Adrenal gland (tissue), 19 donors: ENCODE measurements at places on chromosomes 5 and 9. TPM values are rescaled to one million over a fixed set of nuclear protein-coding genes. Genes with fewer than 3 reads are reported as not detected.

- peak; percentile 92 for DNase-seq
- peak overlapping the region; percentile 66 for H3K27ac ChIP-seq
- no peaks in the 10 kb centered on the region for H3K36me3 ChIP-seq
- no peaks in the 10 kb centered on the region for H3K27me3 ChIP-seq
- no peak overlapping the region for H3K4me3 ChIP-seq
These were observed 48.3 kb downstream of the EHMT1 start for GRCh38 chr9:137666955-137667670.

DNA sequence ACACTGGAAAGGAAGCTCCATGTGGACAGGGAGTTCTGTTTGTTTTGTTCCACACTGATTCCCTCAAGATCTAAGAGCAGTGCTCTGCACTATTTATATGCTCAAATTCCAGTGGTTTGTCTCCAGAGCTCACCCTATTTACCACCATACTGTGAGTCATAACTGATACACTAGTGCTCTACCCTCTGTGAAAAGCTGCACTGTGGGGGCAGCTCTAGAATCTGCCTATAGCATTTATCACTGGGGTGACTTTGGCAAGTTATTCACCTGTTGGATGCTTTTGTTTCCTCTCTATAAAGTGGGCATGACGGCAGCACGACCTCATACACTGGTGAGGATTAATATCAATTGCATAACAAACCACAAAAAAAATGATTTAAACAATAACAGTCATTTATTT is 307.8 kb downstream of the NR2F1-AS1 start:
- no peaks in the 10 kb centered on the region for H3K27me3 ChIP-seq
- no peaks in the 10 kb centered on the region for H3K4me1 ChIP-seq
- H3K27ac ChIP-seq: no peak overlapping the region
- no peaks in the 10 kb centered on the region for H3K36me3 ChIP-seq
- DNase-seq: no peak

Gene MEIKIN
- total RNA-seq: 0.11 TPM

Gene RMRP
- total RNA-seq: 23,366 TPM

Gene BAAT
- total RNA-seq: not detected

DNA sequence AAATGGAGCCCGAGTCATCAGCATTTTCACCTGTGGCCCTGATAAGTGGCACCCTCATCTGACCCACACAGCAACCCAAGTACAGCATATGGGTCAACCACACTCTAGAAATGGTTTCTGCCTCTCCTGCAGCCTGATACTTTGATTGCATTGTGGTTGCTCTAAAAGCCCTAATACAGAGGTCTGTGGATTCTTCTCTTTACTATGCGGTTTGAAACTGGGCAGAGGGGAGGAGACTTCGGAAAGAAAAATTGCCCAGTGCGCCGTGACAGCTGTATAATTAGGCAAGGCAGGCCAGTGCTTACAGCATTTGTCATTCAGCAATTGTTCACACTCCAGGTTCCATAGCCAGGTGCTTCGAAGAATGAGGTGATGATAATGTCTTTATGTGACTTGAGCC is 361.0 kb downstream of the NFIB start:
- DNase-seq: no peak
- no peak overlapping the region for H3K4me3 ChIP-seq
- H3K36me3 ChIP-seq: no peaks in the 10 kb centered on the region
- H3K27me3 ChIP-seq: no peaks in the 10 kb centered on the region
- H3K27ac ChIP-seq: no peak overlapping the region
- no peaks in the 10 kb centered on the region for H3K4me1 ChIP-seq

GRCh38 chr5:96986450-96986849 is 50.6 kb downstream of the LNPEP start:
- no peak overlapping the region for H3K4me3 ChIP-seq
- H3K36me3 ChIP-seq: no peaks in the 10 kb centered on the region
- H3K27ac ChIP-seq: no peak overlapping the region
- no peaks in the 10 kb centered on the region for H3K27me3 ChIP-seq
- H3K4me1 ChIP-seq: no peaks in the 10 kb centered on the region
- DNase-seq: no peak

Gene PPP2R2B
- 6.0 TPM for total RNA-seq

DNA sequence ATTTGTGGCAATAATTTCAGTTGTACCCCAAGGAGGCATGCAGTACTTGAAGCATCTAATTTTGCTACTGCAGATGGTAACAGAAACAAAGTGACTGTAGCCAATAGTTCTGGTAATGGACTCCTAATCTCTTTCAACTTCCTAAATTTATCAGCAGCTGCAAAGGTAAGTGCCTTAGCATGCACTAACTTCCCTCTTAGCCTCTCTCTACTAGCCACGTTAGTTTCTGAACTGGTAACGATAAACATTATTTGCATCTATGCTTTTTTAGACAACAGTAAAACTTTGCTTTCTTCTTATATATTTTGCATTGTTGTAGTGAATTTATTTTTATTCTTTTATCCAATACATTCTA is 6.2 kb upstream of the CKS2 start:
- H3K27me3 ChIP-seq: no peaks in the 10 kb centered on the region
- no peak overlapping the region for H3K4me3 ChIP-seq
- H3K4me1 ChIP-seq: no peaks in the 10 kb centered on the region
- no peak for DNase-seq

Gene CER1
- not detected for total RNA-seq

DNA sequence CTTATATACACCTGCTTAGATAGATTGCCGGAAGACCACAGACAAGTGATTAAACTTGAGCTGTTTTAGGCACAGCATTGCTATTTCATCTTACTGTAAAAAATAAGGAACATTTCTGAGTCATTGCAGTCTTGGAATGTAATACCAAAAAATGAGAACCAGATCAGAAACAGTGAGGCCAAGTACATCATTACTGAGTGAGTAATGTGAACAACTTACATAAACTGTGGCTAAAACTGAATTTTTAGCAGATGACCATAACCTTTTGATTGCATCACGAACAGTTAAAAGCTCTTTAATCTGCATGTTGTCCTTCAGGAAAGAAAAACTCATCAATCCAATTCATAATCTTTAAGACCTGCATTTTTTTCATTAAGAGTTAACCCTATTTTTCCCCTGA is 157.1 kb upstream of the FGF10 start:
- no peaks in the 10 kb centered on the region for H3K4me1 ChIP-seq
- H3K4me3 ChIP-seq: no peak overlapping the region
- no peak overlapping the region for H3K27ac ChIP-seq

- DNase-seq: no peak
- H3K4me1 ChIP-seq: no peaks in the 10 kb centered on the region
- H3K27me3 ChIP-seq: no peaks in the 10 kb centered on the region
- H3K4me3 ChIP-seq: no peak overlapping the region
- no peaks in the 10 kb centered on the region for H3K36me3 ChIP-seq
These were observed 139.5 kb upstream of the CYLC2 start for GRCh38 chr9:102855641-102856040.

Gene GHR
- total RNA-seq: 11.4 TPM

- H3K4me3 ChIP-seq: no peak overlapping the region
- DNase-seq: peak; percentile 86
- H3K27ac ChIP-seq: peak overlapping the region; percentile 99
- no peaks in the 10 kb centered on the region for H3K36me3 ChIP-seq
- H3K4me1 ChIP-seq: peaks cover 80% of the 10 kb centered on the region
- no peaks in the 10 kb centered on the region for H3K27me3 ChIP-seq
These were observed 133.0 kb downstream of the C9orf50 start for GRCh38 chr9:129487658-129488483.

GRCh38 chr5:82859451-82860140 is 217.6 kb downstream of the TMEM167A start:
- H3K27me3 ChIP-seq: no peaks in the 10 kb centered on the region
- H3K4me3 ChIP-seq: no peak overlapping the region
- no peaks in the 10 kb centered on the region for H3K36me3 ChIP-seq

DNA sequence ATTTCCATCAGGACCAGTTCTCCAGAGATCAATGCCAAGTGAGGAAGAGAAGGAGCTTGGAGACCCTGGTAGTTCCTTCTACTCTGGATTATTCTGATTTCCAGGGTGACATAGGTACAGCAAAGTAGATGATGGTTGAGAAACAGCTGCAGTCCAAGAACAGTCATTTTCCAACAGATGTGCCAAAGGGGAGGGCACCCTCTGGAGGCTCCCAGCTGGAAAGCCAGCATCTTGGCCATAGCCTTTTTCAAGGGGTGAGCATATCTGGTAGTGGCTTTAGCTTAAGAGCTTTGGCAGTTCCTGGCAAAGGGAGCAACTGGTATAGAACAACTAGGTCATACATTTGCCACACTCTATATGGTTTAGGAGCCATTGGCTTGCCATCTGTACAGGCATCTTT is 492.7 kb downstream of the RASEF start:
- no peaks in the 10 kb centered on the region for H3K27me3 ChIP-seq
- no peaks in the 10 kb centered on the region for H3K36me3 ChIP-seq
- no peak for DNase-seq
- H3K4me1 ChIP-seq: no peaks in the 10 kb centered on the region

Gene MARCOL
- total RNA-seq: not detected

Gene SLC36A2
- total RNA-seq: not detected

DNA sequence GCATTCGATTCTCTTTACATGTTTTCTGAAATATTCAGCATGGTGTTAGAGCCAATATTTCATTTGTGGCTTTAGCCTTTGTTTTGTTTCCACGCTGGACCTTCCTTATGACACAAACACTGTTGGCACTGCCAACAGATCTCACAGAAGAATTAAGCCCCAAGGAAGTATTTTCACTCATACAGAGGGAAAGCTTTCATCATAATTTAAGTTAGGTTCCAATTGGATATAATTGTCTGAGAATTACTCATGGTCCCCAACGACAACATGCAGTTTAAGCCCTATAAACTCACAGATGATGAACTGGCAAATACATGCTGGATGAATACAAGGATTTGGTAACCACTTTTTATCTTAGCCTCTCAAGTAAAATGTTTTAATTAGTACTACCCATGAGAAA is 259.5 kb downstream of the EBF1 start:
- H3K4me3 ChIP-seq: no peak overlapping the region
- DNase-seq: no peak

DNA sequence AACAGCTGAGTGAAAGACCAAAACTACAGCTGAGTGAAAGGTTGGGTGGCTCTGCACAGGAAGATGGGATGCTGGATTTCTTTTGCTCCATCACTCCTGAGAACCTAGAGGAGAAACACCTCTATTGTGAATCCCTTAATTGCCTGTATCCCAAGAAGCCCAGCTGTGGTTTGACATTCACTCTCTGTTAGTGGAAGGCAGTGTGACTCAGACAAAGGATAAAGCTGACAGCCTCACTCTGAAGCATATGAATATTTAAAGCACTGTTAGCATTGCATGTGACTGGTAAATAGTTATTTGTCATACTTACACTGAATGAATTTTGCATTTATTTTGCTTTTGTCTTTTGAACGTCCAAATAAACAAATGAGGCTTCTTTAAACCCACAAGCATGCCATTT is 367.1 kb upstream of the RIOK2 start:
- DNase-seq: no peak
- H3K36me3 ChIP-seq: no peaks in the 10 kb centered on the region
- no peak overlapping the region for H3K27ac ChIP-seq
- H3K4me1 ChIP-seq: no peaks in the 10 kb centered on the region
- no peak overlapping the region for H3K4me3 ChIP-seq
- H3K27me3 ChIP-seq: no peaks in the 10 kb centered on the region

Gene PCDHGA9
- 5.7 TPM for total RNA-seq

DNA sequence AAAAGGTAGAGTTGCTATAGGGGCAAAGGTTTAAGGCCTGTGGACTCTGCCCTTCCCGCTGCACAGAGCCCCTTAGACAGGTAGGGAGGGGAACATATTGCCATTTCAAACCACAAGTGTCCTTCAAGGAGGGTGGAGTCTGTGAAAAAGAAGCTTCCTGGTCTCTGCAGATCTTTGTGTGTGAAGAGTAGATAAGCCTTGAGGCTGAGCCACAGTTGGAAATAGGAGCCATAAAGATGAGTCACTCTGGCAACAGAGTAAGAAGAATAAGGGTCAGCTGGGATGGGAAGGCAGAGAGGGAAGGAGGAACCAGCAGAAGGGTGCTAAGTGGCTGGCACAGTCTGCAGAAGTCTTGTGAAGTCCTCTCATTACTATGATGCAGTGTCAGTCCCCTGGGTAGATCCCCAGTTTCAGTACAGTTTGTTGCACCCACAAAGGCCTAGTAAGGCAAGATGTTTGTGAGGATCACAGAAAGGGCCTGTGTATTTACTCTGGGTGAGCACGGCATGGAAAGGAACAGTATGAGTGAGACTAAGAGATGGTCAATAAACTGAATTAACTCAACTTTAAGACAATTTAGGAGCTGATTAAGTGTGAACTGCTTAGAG is 18.1 kb downstream of the GRXCR2 start:
- H3K36me3 ChIP-seq: no peaks in the 10 kb centered on the region
- H3K27ac ChIP-seq: no peak overlapping the region
- H3K27me3 ChIP-seq: no peaks in the 10 kb centered on the region
- H3K4me1 ChIP-seq: peaks cover 14% of the 10 kb centered on the region

GRCh38 chr9:119009249-119009648 is 360.0 kb downstream of the BRINP1 start:
- H3K4me1 ChIP-seq: no peaks in the 10 kb centered on the region
- no peak for DNase-seq
- H3K4me3 ChIP-seq: no peak overlapping the region
- no peaks in the 10 kb centered on the region for H3K27me3 ChIP-seq

Gene CDKN2B-AS1
- total RNA-seq: 2.5 TPM

- peak; percentile 51 for DNase-seq
- H3K27me3 ChIP-seq: no peaks in the 10 kb centered on the region
- H3K4me3 ChIP-seq: peak overlapping the region; percentile 72
- H3K4me1 ChIP-seq: peaks cover 40% of the 10 kb centered on the region
- H3K36me3 ChIP-seq: no peaks in the 10 kb centered on the region
These were observed 450 bp downstream of the GPBP1 start for GRCh38 chr5:57174128-57174889.

Gene CNTNAP3B
- 6.3 TPM for total RNA-seq

Gene EIF4E1B
- total RNA-seq: 0.28 TPM

DNA sequence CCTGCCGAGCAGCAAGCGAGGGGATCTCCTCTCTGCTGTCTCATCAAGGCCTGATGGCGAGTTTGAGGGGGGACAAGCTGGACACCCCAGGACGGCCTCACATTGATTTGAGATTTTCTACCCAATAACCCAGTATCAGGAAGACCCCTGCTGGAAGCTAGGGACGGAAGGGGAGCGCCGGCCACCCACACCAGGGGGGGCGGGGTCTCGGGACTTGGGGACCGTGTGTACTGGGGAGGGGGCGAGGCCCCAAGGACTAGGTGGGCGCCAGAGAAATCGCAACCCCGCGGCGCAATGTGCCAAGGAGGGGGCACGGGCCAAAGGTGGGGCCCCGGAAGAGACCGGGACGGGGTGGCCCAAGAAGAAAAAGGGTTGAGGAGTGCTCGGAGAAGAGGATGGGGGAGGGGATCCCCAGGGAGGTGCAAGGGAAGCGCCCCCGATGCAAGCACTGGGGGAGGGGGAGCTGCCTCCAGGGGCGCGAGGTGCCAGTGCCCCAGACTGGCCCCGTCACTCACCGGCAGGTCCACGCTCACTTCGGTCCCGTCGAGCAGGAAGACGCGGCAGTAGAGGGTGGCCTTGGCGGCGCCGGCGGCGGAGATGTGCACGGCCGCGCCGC is 1.1 kb downstream of the EPB41L4B start:
- no peaks in the 10 kb centered on the region for H3K27me3 ChIP-seq
- no peak overlapping the region for H3K4me3 ChIP-seq
